ENCODE measurements at places on chromosomes 16 and 17.

DNA sequence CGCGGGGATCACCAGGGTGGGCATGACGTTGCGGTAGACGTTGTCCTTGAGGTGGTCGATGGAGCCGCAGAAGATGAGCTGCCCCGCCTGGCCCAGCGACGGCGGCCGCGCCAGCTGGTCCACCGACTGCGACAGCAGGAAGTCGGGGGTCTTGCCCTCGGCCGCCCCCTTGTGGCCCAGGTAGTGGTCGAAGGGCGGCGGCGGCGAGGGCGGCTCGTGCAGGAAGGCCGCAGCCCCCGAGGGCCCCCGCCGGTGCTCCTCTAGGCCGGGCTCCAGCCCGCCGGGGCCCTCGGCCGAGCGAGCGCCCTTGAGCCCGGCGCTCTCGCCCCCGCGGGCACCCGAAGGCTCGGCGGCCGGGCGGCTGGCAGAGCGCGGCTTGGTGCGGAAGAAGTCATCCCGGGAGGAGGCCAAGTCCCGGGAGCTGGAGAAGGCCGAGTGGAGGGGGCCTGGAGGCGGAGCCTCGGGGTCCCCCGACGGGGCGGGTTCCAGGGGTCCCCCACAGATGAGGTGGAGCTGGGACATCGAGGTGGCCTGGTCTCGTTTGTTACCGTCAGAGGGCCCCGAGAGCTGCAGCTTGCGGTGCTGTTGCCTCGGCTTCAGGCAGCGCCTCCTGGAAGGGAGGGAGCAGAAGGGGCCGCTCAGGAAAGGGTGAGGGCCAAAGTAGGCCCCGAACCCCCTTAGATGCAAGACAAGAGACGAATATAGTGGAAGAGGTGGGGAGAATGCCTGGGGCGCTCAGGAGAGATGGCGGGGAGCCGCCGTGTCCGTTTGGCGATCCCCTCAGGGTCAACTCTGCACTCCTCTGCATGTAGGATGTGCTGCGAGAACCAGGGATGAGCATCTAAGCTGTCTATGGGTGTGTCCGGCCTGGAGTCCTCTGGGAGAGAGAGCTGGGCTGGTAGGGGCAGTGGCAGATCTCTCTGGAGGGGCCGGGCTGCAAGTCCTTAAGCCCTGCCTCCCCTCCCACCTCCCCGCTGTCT lies 8.8 kb downstream of the FAM171A2 start:
- H3K27ac ChIP-seq, result no peak overlapping the region
- H3K4me3 ChIP-seq, result no peak overlapping the region
- no peaks in the 10 kb centered on the region for H3K4me1 ChIP-seq

- no peak for DNase-seq
- no peaks in the 10 kb centered on the region for H3K4me1 ChIP-seq
- no peak overlapping the region for H3K4me3 ChIP-seq
- H3K36me3 ChIP-seq, result no peaks in the 10 kb centered on the region
- no peaks in the 10 kb centered on the region for H3K27me3 ChIP-seq
Observed at GRCh38 chr16:48232493-48233040, 11.5 kb upstream of the LONP2 start.

GRCh38 chr17:571224-571623 lies 143.4 kb downstream of the VPS53 start:
- H3K27me3 ChIP-seq, result no peaks in the 10 kb centered on the region
- DNase-seq, result no peak
- no peaks in the 10 kb centered on the region for H3K4me1 ChIP-seq
- no peak overlapping the region for H3K27ac ChIP-seq
- no peaks in the 10 kb centered on the region for H3K36me3 ChIP-seq

DNA sequence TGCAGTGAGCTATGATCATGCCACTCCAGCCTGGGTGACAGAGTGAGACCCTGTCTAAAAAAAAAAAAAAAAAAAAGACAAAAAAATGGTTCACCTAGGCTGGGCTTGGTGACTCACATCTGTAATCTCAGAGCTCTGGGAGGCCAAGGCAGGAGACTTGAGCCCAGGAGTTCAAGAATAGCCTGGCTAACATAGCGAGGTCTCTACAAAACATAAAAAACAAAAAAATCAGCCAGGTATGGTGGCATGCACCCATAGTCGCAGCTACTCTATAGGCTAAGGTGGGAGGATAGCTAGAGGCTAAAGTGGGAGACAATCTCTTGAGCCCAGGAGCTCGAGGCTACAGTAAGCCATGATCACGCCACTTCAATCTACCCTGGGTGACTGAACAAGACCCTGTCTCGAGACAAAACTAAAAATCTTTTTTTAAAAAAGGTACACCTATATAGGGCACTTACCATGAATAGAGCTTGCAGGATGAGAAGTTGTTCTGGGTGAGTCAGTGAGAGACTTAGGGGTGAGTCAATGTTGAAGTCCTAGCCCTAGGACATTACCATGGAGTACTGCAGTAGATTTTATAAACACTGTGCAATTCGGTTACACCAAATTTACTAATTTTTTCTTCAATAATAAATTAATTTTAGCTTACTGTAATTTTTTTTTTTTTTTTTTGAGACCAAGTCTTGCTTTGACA lies 19.0 kb downstream of the USP32 start:
- H3K4me1 ChIP-seq, result peaks cover 26% of the 10 kb centered on the region
- DNase-seq, result no peak
- peak overlapping the region; percentile 15 for H3K27ac ChIP-seq
- H3K4me3 ChIP-seq, result no peak overlapping the region
- no peaks in the 10 kb centered on the region for H3K27me3 ChIP-seq

Data from SJSA1 (cell line).